ENCODE measurements at places on chromosomes 11 and 22. TPM values are rescaled to one million over a fixed set of nuclear protein-coding genes. Genes with fewer than 3 reads are reported as not detected.

- no peak overlapping the region for H3K27ac ChIP-seq
- no peaks in the 10 kb centered on the region for H3K27me3 ChIP-seq
- H3K36me3 ChIP-seq: no peaks in the 10 kb centered on the region
- no peak for DNase-seq
Measured at GRCh38 chr11:93646399-93646798, 15.1 kb upstream of the CEP295 start.

DNA sequence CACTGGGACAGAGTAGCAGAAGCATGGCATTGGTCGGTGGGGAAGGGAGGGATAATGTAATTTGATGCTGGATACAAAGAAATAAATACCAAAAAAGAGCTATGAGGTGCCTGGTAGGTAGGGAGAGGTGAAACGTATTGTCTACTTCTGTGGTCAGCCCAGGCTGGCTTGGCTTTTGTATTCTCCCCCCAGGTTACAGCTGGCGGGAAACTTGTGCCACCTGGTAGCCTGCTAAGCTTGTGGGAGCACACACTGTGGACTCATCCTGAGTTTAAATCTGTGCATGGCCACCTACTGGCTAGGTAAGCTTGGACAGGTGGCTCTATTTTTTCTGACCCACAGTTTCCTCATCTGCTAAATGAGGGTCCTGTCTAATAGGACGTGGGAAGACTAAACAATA lies 165.2 kb upstream of the E2F8 start:
- no peak overlapping the region for H3K27ac ChIP-seq
- H3K36me3 ChIP-seq: no peaks in the 10 kb centered on the region
- no peaks in the 10 kb centered on the region for H3K4me1 ChIP-seq
- no peak for DNase-seq

DNA sequence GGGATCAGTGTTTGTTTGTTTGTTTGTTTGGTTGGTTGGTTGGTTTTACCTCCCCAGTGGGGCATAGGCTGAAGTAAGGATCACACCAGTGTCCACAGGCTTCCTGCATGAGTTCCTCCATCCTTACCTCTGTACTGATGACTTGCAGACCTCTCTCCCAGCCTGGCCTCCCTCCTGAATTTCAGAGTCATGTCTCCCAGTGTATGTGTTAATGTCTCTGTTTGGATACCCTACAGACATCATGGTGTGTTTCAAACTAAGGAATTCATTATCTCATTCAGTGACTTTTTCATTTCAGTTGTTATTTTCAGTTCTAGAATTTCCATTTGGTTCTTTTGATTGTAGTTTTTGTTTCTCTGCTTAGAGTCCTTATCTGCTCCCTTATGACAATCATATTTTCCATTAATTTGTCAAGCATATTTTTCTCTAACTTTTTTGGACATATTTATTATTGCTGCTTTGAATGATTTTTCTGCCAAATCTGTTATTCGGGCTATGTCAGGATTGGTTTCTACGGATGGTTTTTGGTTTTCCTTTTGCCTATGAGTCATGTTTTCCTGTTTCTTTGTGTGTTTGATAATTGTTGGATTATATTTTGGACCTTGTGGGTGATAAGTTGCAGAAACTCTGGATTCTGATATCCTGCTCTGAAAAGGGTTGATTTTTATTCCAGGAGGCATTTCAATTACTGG lies 23.6 kb downstream of the MYEOV start:
- DNase-seq: no peak
- no peak overlapping the region for H3K4me3 ChIP-seq
- no peak overlapping the region for H3K27ac ChIP-seq

DNA sequence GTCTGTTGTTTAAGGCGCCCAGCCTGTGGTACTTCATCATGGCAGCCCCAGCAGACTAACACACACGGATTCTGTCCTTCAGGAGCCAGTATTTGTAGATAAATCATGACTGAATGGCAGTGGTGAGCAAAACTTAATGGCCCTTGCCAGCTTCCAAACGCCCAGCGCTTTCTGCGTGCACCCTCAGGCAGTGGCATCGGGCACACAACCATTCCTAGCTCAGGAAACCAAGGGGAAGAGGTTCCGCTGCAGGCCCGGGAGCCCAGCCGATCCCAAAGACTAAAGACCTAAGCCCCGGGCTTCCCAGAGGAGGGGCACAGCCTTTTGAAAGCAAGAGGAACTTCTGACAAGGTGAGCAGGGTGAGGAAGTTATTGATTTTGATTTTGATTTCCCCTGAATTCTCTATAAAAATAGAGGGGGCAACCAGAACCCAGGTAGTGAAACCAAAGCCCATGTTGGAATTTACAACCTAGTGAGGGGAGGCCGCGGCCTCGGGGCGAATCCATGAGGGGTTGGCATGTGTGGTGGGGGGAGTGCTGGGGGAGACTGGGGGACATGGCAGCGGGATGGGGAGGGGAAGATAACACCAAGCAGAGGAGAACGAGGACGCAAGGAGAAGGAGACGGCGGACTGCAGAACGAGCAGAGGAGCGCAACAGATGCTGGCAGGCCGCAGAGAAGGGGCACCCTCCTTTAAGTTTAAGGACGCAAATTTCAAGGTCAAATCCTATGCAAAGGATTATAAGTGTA lies 79.9 kb upstream of the SEPTIN5 start:
- H3K27ac ChIP-seq: no peak overlapping the region
- no peaks in the 10 kb centered on the region for H3K36me3 ChIP-seq
- H3K4me1 ChIP-seq: peaks cover 4% of the 10 kb centered on the region
- DNase-seq: no peak
- no peaks in the 10 kb centered on the region for H3K27me3 ChIP-seq

GRCh38 chr11:79160791-79161403 lies 279.9 kb downstream of the TENM4 start:
- no peak overlapping the region for H3K4me3 ChIP-seq
- H3K4me1 ChIP-seq: no peaks in the 10 kb centered on the region
- no peak for DNase-seq
- H3K36me3 ChIP-seq: no peaks in the 10 kb centered on the region
- H3K27me3 ChIP-seq: no peaks in the 10 kb centered on the region

DNA sequence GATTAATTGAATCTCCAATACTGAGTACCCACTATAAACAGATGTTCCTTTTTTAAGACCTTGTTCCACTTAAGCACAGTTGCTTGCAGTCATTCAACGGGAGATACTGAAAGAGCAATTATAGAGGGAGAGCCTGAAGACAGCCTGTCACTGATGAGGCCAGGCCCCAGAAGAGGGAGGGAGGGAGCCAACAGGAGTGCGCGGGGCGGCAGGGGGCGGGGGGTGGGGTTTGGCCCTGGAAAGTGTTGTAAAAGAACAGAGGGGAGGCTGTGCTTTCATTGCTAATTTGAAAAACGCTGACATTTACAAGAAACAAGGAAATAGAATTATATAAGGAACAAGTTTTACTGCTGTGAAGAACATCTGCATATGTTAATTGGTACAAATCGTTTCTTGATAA lies 53.1 kb downstream of the MAP6 start:
- H3K4me3 ChIP-seq: no peak overlapping the region
- no peaks in the 10 kb centered on the region for H3K36me3 ChIP-seq
- H3K27ac ChIP-seq: no peak overlapping the region
- no peak for DNase-seq
- no peaks in the 10 kb centered on the region for H3K27me3 ChIP-seq

DNA sequence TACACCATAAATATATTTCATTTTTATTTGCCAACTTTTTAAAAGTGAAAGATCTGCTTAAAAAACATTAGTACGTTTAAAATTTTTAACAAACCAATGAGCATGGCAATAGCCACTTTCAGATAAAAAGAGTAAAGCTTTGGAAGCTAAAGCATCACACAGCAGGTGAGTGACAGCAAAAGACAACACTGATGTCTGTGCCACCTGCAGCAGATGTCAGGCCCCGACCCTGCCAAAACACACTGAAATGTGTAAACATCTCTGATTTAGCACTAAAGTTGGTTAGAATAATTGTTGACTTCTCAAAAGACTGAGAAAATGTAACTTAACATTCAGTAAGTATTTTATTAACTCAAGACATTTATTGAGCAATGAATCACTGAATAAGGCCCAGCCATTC lies 232.9 kb downstream of the DLG2 start:
- H3K36me3 ChIP-seq: no peaks in the 10 kb centered on the region
- no peak overlapping the region for H3K4me3 ChIP-seq
- DNase-seq: no peak
- no peak overlapping the region for H3K27ac ChIP-seq

GRCh38 chr22:26131589-26132154 lies 37.6 kb upstream of the SEZ6L start:
- H3K27me3 ChIP-seq: peaks cover 4% of the 10 kb centered on the region
- no peaks in the 10 kb centered on the region for H3K4me1 ChIP-seq
- DNase-seq: no peak
- H3K36me3 ChIP-seq: no peaks in the 10 kb centered on the region
- H3K4me3 ChIP-seq: no peak overlapping the region

DNA sequence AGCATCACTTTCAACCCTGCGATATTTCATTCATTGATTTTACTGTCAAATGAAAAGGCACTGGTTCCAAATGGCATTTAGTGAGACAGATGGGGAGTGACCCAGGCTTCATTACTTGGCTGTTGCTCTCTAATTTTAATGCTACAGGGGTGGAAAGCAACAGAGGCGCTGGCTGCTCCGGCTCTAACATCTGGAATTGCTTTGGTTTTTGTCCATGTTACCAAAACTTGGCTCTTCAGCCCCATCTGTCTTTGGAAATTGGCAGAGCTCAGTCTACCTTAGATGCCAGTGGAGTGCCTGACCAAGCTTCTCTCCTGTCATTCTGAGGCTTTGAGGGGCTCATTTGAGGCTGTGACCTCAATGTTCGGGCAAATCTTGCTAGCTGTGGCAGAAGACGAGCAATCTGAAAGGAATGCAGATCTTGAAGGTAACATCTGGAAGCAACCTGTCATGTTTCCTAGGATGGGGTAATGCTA lies 409.5 kb upstream of the SYN3 start:
- H3K4me1 ChIP-seq: no peaks in the 10 kb centered on the region
- no peak overlapping the region for H3K27ac ChIP-seq
- no peak for DNase-seq
- no peak overlapping the region for H3K4me3 ChIP-seq
- no peaks in the 10 kb centered on the region for H3K36me3 ChIP-seq

Gene FAM111B
- polyA plus RNA-seq: 0.12 TPM

Data from CD8-positive, alpha-beta memory T cell (primary cell).